HFFc6 (cell line): ENCODE measurements at places on chromosomes 4 and X. TPM values are rescaled to one million over a fixed set of nuclear protein-coding genes. Genes with fewer than 3 reads are reported as not detected.

FGF2 gene
- 380 to 442 TPM (median 390 TPM) in 3 replicates for total RNA-seq

P2RY4 gene
- total RNA-seq, result not detected in 3 replicates

FAM9B gene
- total RNA-seq, result not detected in 3 replicates

GABRG1 gene
- not detected in 3 replicates for total RNA-seq

GATA1 gene
- total RNA-seq, result not detected in 3 replicates

CENPVL2 gene
- total RNA-seq, result not detected in 3 replicates

CUL4B gene
- total RNA-seq, result 121 to 151 TPM (median 124 TPM) in 3 replicates

- no peak overlapping the region for H3K4me3 ChIP-seq
- H3K27me3 ChIP-seq, result no peaks in the 10 kb centered on the region
- H3K27ac ChIP-seq, result no peak overlapping the region
- H3K4me1 ChIP-seq, result no peaks in the 10 kb centered on the region
- no peak for DNase-seq
Observed at GRCh38 chrX:50157545-50158135, 43.2 kb downstream of the AKAP4 start.

DNA sequence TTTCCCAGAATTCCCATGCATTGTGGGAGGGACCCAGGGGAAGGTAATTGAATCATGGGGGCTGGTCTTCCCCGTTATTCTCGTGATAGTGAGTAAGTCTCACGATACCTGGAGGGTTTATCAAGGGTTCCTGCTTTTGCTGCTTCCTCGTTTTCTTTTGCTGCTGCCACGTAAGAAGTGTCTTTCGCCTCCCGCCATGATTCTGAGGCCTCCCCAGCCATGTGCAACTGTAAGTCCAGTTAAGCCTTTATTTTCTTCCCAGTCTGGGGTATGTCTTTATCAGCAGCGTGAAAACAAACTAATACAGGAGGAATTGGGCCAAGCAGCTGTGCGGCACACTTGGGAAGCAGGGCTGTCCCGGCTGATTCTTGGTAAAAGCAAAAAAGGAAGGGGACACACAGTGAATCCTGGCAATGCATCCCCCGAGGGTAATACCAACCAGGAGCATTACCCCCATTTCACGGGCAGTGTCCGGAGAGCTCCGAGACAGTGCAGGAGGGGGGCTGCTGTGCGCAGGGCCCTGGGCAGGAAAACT is 185.7 kb downstream of the AFAP1 start:
- peaks cover 50% of the 10 kb centered on the region for H3K27me3 ChIP-seq
- H3K4me1 ChIP-seq, result peaks cover 17% of the 10 kb centered on the region
- DNase-seq, result no peak
- H3K4me3 ChIP-seq, result no peak overlapping the region
- peak overlapping the region; percentile 29; the same call in 1 of the 2 replicates for H3K27ac ChIP-seq
- peaks cover 12% of the 10 kb centered on the region for H3K36me3 ChIP-seq

GRCh38 chr4:139767168-139767567 is 101.5 kb downstream of the MGST2 start:
- DNase-seq, result peak; percentile 12
- H3K27ac ChIP-seq, result no peak overlapping the region
- peaks cover 2% of the 10 kb centered on the region; the same call in 1 of the 2 replicates for H3K27me3 ChIP-seq
- H3K4me1 ChIP-seq, result peaks cover 10% of the 10 kb centered on the region
- no peaks in the 10 kb centered on the region for H3K36me3 ChIP-seq
- no peak overlapping the region for H3K4me3 ChIP-seq

DNA sequence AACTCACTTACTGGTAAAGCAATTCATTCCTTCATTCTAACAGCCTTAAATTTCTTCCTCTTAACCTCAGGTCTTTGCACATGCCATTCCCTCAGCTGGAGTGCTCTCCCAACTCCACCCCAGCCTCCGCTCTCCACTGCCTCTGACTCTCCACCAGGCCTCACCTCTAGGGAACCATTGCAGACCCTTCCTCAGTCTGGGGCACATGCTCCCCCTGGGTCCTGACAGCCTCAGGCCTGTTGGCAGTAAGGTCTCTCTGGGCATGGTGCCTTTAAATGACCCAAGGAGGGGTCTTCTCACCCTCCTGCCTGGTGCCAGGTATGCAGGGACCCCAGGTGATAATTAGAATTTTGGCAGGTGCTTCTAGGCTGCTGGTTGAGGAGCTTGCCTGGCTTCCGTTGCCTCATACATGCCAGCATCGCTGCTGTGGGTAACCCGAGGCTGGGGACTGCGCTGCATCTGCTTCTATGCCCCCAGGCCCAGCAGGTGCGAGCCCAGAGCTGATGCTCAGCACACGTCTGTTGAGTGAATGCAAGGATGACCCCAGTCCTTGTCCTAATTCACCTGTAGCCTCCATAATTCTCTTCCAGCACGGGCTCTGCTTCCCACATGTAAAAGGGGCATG is 27.5 kb upstream of the GPR78 start:
- peaks cover 23% of the 10 kb centered on the region for H3K4me1 ChIP-seq
- no peak for DNase-seq
- no peak overlapping the region for H3K27ac ChIP-seq
- no peak overlapping the region for H3K4me3 ChIP-seq
- 0 out of 2 replicates have a peak, but pooled peaks cover 3% of the 10 kb centered on the region for H3K36me3 ChIP-seq
- H3K27me3 ChIP-seq, result peaks cover 32% of the 10 kb centered on the region

DNA sequence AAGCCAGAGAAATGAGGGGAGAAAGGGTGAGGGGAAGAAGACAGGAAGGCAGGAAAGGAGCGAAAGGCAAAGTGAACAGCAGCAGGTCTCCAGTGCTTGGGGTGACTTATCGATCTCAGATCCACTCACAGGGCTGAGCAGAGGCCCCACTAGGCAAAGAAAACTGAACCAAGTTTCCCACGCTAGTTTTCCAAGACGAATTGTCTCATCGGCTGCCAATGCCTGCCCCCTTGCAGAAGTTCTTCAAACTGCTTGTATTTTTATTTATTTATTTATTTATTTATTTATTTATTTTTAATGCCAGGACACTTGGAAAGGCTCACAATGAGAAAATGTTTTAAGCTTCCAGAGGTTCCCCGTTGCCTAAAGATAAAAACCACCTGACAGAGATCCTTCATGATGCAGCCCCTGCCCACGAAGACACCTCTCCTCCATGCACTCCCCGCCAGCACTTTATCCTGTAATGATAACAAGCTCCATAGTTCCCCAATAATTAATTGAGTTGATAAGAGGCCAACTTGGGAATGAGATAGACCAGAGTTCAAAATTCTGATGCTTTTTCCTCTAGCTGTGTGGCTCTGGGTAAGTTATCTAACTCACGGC is 43.2 kb downstream of the QDPR start:
- H3K27me3 ChIP-seq, result peaks cover 4% of the 10 kb centered on the region
- no peak overlapping the region for H3K27ac ChIP-seq
- no peaks in the 10 kb centered on the region for H3K36me3 ChIP-seq
- H3K4me3 ChIP-seq, result no peak overlapping the region
- no peaks in the 10 kb centered on the region for H3K4me1 ChIP-seq

GRCh38 chr4:181710143-181710542 is 533.1 kb upstream of the TENM3 start:
- no peaks in the 10 kb centered on the region for H3K4me1 ChIP-seq
- no peak for DNase-seq
- H3K27ac ChIP-seq, result no peak overlapping the region

DNA sequence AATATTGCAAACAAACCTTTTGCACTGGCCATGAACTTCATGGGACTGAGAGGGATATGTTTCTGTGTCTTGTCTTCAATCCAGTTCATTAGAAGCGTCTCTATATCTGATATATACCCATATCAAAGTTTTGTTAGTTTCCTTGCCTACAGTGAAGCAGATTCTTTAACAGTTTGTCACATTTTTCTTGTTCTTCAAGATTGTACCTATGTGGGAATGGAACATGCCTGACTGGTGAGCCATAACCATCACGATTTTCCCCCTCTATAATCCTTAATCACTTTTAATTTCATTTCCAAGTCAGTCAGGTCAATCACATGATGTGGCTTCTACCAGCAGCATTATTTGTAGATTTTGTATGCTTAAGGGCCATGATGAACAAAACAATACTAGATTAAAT is 197.1 kb upstream of the PDE5A start:
- H3K4me1 ChIP-seq, result no peaks in the 10 kb centered on the region
- no peaks in the 10 kb centered on the region; the same call in 1 of the 2 replicates for H3K27me3 ChIP-seq
- H3K4me3 ChIP-seq, result no peak overlapping the region
- no peak overlapping the region for H3K27ac ChIP-seq
- DNase-seq, result no peak

GRCh38 chr4:78770091-78770642 is 6.0 kb upstream of the BMP2K start:
- no peak for DNase-seq
- H3K27me3 ChIP-seq, result no peaks in the 10 kb centered on the region
- no peak overlapping the region for H3K4me3 ChIP-seq
- no peak overlapping the region for H3K27ac ChIP-seq

DNA sequence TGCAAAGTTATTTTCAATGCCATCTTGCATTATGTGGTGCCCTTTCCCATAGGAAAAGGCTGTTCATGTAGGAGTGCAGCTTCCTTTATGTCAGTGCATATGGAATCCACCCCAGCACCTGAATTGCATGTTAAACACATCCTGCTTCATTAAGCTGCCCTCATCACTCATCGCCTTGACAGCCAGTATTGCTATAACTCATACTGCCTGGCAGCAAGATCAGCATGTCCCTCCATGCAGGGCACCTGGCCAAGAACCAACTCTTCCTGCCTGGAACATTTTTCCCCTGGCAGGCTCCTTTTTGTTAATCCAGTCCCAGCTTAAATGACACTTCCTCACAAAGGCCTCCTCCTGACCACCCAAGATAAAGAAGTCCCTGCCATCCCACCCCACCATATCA is 23.5 kb upstream of the CA5B start:
- H3K4me3 ChIP-seq, result no peak overlapping the region
- H3K27ac ChIP-seq, result no peak overlapping the region
- peaks cover 8% of the 10 kb centered on the region; the same call in 1 of the 2 replicates for H3K4me1 ChIP-seq
- peaks cover 4% of the 10 kb centered on the region; the same call in 1 of the 2 replicates for H3K36me3 ChIP-seq
